Ascending aorta (tissue), 2 donors: ENCODE measurements at places on chromosomes 16 and 17.

- DNase-seq, result no peak
Observed at GRCh38 chr16:17459903-17460521, 10.7 kb downstream of the XYLT1 start.

DNA sequence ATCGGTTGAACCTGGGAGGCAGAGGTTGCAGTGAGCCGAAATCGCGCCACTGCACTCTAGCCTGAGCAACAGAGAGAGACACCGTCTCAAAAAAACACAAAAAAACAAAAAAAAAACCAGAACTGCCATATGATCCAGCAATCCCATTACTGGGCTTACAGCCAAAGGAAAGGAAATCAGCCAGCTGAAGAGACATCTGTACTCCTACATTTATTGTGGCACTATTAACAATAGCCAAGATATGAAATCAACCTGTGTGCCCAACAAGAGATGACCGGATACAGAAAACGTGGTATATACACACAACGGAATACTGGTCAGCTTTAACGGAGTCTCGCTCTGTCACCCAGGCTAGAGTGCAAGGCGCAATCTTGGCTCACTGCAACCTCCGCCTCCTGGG is 14.6 kb downstream of the FANCA start:
- no peak for DNase-seq

- DNase-seq, result peak; percentile 23
Observed at GRCh38 chr17:27530764-27531391, 74.6 kb downstream of the KSR1 start.

GRCh38 chr16:21283521-21284289 is 5.6 kb upstream of the CRYM start:
- DNase-seq, result no peak

- no peak for DNase-seq
Observed at GRCh38 chr16:83113317-83113716, 486.5 kb downstream of the CDH13 start.

DNA sequence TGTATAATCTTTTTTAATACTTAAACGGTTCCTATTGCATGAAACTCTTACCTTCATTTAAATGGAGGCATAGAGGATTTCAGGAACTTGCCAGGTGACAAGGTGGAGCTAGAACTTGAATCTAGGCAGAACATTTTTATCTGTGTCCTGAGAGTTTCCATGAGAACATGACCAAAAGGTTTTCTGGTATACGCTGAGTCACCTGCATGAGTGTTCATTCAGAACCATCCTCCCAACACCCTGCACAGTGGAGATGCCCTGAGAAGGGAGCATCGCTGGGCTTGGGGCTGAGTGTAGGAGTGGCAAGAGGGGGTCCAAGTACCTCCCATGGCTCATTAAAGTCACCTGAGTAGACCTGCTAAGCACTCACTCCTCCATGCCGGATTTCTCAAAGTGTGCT is 169.7 kb upstream of the CACNG5 start:
- DNase-seq, result no peak
